ENCODE measurements at places on chromosomes 2 and 18.

DNA sequence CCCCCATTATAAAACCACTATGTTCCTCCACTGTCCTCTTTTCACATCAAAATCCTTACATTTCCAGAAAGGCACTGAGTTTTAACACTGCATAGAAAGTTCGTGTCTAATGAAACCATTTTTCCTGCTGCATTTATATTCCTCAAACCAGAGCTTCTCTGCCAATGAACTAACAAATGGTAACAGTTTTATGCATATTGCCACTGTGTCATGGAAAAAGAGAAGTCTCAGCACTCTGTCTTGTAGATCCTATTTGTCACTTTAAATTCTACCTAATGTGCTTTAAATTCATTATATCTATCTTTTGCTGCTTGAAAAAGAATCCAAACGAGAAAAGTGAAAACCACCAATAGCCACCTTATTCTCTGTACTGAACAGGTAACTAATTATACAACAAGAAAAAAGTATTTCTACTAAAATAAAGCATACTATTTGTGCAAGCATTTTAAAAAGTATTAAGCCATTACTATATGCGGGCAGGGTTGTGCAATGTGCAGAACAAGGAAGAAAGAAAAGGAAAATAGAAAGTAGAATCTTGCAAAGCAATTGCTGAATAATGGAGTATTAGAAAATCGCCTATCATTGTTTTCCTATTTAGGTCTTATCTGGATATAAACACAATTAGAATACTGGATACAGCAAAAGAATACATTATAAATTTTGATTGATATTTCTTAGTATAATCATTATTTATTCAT lies 328.9 kb downstream of the ZEB2 start:
- DNase-seq: no peak

DNA sequence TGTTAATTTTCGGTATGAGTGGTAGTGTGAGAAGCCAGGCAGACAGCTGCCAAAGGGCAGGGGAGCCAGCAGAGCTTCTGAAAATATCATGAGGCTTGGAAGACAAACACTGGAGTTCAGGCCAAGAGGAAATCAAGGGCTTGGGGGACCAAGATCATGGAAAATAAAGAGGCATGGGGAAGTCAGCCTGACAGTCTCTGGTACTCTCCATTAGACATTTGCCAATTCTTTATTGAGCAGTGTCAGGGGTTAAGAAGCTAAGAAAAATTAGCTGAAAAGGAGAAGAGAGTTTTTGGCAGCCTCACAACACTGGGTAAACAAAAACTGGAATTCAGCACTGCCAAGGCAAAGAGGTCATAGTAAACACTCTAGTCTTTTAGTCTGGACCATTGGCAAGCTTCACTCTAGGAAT lies 612.7 kb downstream of the EPHA4 start:
- peak; percentile 87 for DNase-seq

GRCh38 chr2:217954971-217955740 lies 47.6 kb downstream of the TNS1 start:
- no peak for DNase-seq

DNA sequence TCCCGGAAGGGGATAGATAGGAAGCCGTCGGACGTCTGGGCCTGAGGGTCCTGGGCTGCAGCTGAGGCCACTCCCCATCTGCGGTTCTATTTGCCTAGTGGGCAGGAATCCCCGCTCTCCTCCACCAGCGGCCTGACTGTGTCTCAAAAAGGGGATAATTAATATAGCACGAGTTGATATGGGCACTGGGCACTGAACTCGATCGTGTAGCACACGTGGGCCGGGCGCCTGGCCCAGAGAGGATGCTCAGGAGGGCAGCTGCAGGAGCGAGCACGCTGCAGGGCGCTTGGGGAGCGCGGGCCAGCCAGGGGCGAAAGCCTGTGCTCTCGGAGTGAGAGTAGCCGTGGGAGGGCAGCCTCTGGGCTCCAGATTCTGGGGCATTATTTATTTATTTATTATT lies 8.8 kb upstream of the GBX2 start:
- no peak for DNase-seq

GRCh38 chr2:85444629-85445172 lies 26.2 kb downstream of the SH2D6 start:
- no peak for DNase-seq

Data from pons (tissue), 1 donor.